Cardiac muscle cell (in vitro differentiated cells and primary cell): ENCODE measurements at places on chromosomes 3 and 15.

DNA sequence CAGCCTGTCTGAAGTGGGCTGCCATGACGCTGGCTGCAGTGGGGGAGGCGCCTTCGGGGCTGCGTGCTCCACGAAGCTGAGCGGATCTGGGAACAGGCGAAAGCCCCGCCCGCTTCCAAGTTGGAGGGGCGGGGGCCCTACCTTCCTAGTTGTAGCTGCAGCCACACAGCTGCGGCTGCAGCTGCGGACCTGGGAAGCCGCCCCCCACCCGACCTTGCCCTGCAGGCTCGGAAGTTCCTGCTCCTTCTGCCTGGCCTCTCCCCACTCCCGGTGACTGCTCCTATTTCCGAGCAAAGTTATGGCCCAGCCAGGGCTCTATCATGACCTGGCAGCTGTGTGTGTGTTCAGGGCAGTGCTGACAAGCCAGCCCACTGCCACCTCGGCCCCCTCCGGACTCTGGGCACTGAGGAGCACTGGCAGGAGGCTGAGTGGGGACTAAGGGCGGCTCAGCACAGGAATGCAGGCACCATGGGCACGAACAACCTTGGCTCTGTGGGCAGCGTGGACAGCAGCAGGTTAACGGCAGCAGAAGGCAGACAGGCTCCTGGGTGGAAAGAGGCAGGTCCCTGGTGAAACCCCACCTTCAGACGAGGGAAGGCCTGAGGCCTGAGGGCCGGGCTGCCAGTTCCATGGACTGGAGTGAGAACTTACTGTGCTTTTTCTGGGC lies 352.4 kb upstream of the TMCO5A start:
- DNase-seq, result no peak

GRCh38 chr3:109927726-109928125 lies 590.4 kb upstream of the DPPA4 start:
- DNase-seq, result no peak

GRCh38 chr15:100809151-100809550 lies 70.5 kb upstream of the ALDH1A3 start:
- no peak for DNase-seq

GRCh38 chr3:133153382-133153781 lies 115.2 kb downstream of the TMEM108 start:
- DNase-seq, result no peak
